ENCODE measurements at places on chromosomes 6 and 20.

DNA sequence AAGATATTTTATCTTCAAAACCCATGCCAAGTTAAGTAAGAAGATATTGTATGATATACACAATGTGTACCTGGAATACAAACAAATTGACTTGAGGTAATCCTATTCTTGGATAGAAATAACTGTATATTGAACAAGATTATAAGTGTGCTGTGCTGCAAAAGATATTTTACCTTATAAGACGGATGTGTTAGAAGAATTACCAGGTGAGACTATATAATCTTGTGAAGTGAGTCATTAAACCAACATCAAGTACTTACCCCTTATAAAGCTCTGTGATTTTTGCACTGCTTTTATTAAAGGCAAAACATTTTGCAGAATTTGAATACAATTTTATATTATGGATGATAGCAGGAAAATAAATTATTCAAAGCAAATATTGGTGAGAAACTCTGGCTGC, 570.0 kb downstream of the MMUT start:
- DNase-seq = no peak

DNA sequence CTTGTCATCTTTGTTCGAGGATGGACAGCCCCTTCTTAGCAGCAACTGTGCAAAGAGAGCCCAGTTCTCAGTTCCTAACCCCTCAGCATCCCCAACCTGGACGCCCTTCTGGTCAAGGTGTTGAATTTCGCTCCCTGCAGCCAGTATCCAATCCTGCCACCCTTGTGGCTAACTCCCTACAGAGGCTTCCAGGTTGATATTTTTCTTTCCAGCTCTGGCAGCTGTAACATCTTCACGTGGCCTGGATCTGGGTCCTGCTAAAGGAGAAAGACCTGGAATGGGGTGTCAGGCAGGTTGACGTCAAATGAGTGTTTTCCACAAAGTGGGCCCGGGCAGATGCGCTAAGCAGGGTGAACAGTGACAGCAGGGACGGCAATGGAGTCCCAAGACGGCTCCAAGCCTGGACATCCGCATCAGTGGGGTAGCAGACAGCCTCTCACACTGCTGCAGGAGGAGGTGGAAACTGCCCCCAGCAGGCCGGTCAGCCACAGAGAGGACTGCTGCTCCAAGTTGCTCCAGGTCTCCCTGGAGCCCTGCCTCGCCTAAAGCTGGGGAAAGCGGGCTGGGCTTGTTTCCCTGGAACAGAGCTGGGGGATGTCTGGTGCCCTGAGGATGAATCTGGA, 1.0 kb upstream of the YTHDF1 start:
- DNase-seq = no peak

GRCh38 chr6:36598739-36599318, 4.7 kb downstream of the SRSF3 start:
- DNase-seq = no peak

GRCh38 chr6:139407718-139408222, 33.3 kb upstream of the CITED2 start:
- peak; percentile 92 for DNase-seq

GRCh38 chr6:21804941-21805610, 211.5 kb downstream of the SOX4 start:
- DNase-seq = peak; percentile 30

GRCh38 chr6:3615391-3616380, 135.8 kb downstream of the PXDC1 start:
- DNase-seq = no peak

DNA sequence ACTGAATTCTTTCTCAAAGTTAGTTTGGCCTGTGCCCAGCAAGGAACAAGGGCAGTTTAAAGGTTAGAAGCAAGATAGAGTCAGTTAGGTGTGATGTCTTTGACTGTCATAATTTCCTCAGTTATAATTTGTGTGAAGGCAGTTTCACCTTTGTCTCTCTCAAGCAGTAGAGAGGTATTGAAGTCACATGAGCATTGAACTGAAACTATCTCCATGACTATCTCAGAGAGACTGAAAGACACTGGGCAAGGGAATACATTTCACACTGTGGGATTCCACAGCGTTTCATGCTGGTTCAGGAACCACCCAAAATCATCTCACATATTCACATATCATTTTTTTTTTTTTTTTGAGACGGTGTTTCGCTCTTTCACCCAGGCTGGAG, 366.1 kb downstream of the PREX1 start:
- DNase-seq = no peak

GRCh38 chr6:105892577-105893262, 193.4 kb upstream of the PRDM1 start:
- DNase-seq = no peak

DNA sequence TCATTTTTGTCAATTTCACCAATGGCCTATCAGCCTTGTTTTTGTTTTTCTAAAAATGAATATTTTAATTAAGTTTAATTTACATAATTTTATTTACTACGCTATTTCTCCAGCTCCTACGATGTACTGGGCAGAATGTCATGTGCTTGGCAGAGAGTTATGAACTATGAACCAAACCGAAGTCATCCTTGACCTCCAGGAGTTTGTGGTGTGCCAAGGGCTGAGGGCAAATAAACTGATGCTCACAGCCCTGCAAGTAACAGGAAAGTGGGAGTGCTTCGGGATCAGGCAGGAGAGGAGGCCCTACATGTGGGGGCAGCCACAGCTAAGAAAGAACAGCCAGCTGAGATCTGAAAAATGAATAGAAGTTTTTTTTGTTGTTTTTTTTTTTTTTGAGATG, 38.6 kb downstream of the ZNF217 start:
- DNase-seq = no peak

GRCh38 chr20:63292292-63292701, 689 bp upstream of the COL20A1 start:
- no peak for DNase-seq

- DNase-seq = no peak
These were observed 43.1 kb upstream of the ZNF337 start for GRCh38 chr20:25739615-25740320.

DNA sequence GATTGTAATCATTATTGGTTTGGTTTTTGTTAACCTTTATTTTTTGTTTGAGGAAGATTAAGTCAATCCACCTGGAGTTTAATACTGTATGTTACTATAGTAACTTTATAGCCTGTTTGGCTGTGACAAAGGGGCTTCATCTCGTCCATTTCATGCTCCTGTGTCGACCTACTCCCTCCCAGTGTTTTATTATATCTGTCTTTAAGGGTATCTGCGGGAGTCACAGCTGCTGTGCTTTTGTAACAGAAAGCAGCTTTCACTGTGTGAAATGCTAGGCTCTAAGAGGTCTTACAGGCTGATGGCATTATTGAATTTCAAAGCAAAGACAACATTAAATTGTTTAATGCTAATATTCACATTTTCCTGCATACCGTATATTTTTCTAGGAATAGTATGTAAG, 698.0 kb upstream of the POU3F2 start:
- DNase-seq = no peak

- peak; percentile 25 for DNase-seq
These were observed 143.4 kb downstream of the ADGRB3 start for GRCh38 chr6:68778356-68779020.

GRCh38 chr20:9054176-9054575, 14.7 kb upstream of the PLCB4 start:
- no peak for DNase-seq

GRCh38 chr20:29409833-29410805, 1847.3 kb upstream of the DEFB115 start:
- DNase-seq = no peak

- no peak for DNase-seq
These were observed 557.2 kb upstream of the ARID1B start for GRCh38 chr6:156219973-156220372.

GRCh38 chr20:56427797-56428196, 15.7 kb downstream of the CASS4 start:
- DNase-seq = no peak

GRCh38 chr20:24956001-24956841, 7.2 kb downstream of the CST7 start:
- no peak for DNase-seq

DNA sequence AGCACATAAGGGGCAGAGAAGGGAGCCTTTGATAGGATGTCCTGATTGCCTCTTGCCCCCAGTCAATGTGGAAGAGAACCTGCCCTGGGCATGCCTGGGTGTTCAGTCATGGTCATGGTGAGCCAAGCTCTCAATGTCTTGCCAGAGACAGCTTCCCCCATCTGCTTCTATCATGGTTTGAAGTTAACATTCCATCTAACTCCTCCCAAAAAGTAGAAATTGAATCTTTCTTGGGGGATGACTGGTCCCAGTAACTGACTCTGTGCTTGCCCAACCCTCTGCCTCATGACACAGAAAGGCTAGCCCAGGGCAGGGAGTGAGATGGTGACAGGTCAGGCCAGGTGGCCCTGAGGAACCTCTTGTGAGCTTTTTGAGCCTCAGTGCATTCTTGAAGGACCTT, 60.1 kb downstream of the ADTRP start:
- no peak for DNase-seq

GRCh38 chr6:166152660-166153059, 15.0 kb downstream of the TBXT start:
- no peak for DNase-seq

DNA sequence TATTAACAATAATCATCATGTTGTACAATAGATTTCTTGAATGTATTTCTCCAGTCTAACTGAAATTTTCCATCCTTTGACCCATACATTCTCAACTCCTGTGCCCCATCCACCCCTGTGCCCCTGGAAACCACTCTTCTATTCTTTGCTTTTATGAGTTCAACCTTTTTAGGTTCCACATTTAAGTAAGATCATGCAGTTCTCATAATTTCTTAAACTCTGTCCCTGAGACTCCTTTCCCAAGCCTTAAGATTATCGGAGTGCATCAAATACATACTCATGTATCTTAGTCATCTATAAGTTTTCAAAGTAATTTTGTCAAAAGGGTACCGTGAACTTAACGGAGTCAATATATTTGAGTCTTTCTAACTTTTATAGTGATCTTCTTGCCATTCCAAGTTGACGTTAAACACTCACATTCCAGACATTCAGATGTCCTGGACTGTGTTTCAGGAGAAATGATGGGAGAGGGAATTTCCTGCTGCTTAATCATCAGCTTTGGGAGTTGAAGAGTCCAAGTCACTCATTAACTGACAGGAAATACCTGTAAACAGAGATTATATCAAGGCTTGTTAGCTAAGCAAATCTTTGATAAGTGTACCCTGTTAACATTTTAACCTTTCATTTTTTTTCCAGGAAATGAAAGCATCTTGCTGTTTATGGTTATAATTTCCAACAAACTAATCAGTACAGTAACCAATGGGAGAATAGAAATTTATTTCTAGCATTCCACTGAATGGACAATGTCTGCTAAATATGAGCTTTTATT, 73.3 kb downstream of the ADGRG6 start:
- peak; percentile 91 for DNase-seq

- no peak for DNase-seq
These were observed 4.8 kb upstream of the IRF4 start for GRCh38 chr6:386688-387266.

DNA sequence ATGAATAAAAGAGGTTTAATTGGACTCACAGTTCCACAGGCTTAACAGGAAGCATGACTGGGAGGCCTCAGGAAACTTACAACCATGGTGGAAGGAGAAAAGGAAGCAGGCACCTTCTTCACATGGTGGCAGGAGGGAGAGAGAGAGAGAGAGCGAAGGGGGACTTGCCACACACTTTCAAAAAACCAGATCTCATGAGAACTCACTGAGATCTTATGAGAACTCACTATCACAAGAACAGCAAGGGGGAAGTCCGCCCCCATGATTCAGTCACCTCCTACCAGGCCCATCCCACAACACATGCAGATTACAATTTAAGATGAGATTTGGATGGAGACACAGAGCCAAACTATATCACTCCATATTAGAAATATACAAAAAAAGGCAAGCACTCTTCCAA, 6.1 kb upstream of the SIRPD start:
- no peak for DNase-seq

GRCh38 chr20:36847710-36848040, 28.3 kb upstream of the TLDC2 start:
- DNase-seq = no peak

- no peak for DNase-seq
These were observed 277.2 kb downstream of the ARHGAP18 start for GRCh38 chr6:129432738-129433137.

DNA sequence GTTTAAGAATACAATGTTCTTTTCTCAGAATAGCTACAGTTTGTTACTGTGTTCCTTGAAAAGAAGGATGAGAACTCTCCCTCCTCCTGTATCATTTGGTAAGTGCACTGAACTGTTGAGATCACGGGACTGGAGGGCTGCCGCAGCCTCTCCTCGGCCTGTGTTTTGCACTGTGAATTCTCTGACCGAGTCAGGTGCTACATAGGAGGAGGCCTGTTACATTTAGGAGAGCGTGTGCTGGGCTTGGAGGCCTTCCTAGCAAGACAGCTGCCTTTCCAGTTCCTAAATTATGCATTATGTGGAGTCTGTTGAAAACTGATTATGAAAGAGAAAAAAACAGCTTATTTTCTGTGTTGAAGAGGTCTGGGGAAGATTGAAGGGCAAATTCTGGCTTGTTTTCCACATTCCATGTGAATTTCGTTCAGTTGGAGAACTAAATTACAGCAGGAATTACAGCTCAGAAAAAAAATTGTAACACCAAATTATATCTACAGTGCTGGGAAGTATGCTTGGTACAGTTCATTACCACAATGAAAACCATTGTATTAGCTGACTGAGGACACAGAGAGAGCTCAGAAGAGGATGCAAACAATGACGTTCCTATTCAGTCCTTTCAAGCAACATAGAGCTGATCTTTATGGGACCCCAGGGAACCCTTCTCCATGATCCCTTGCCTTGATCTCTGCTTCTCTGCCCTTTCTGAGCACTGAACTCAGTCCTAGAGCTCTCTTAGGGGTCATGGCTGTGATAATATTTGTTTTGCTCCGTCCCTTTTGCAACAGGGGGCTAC, 2.8 kb downstream of the TMC2 start:
- DNase-seq = no peak

DNA sequence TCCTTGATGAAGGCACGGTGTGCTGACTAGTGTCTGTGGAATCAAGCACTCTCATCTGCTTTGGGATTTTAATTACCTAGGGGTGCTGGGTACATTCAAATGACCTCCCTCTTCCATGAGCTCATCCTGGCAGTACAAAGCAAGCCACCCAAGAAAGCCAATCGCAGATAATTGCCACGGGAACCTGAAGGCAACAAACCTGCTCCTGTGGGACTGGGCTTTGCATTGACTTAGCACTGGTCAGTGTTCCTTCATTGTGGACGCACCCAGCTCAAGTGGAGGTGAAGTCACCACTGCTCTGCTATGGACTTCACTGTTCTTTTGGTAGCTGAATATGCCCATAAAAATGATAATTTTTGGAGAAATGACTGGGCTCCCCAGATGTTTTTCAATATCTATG, 261.6 kb upstream of the FERMT1 start:
- no peak for DNase-seq

GRCh38 chr6:138692058-138692977, 81.3 kb upstream of the CCDC28A start:
- DNase-seq = no peak

- DNase-seq = no peak
These were observed 89.3 kb upstream of the BTN3A2 start for GRCh38 chr6:26275663-26276062.

All from fibroblast of skin of left biceps (primary cell).